Heart right ventricle (tissue), 16 donors: ENCODE measurements at places on chromosomes 2 and 18.

DNA sequence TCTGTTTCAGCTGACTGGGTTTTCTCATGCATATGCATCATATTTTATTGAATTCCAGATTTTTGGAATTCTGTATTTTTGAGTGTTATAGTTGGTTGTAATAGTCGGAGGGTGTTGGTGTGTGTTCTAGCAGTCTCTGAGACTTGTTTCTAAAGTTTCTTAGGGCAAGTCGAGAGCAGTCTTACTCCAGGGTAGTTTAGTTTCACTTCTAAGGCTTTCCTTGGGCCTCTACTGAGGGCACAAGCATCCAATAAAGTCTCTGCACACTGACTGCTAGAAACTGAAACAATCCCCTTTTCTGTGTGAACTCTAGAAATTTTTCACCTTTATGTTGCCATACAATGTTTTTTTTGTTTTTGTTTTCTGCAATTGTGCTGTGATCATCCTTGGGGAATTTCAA is 663.7 kb upstream of the LRATD1 start:
- H3K36me3 ChIP-seq = no peaks in the 10 kb centered on the region
- no peak overlapping the region for H3K4me3 ChIP-seq

DNA sequence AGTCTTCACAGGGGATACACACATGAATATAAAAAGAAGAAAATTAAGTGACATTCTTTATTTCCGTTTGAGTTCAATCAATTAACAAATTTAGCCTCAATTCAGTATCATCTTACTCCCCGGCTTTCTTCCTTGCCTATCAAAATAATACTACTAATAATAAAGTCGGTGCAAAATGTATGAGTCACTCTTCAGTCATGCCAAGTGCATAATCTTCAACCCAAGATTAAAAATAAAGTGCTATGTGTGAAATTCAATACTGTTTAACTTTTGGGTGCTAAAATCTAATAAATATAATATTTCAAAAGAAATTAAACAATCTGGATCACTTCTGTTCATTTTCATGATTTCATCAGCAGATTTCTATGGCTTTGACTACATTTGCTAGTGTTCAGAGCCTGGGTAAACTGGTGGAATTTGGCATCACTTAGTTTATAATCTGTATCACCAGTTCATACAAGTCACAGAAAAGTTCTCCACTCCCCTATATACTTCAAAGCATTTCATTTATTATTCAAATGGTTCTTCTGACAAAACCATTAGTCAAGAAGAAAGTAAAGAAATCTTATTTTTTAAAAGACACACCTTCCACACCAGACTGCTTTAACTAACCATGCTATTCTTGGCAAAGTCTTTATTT is 183.6 kb downstream of the THADA start:
- peaks cover 58% of the 10 kb centered on the region for H3K4me1 ChIP-seq
- no peaks in the 10 kb centered on the region for H3K36me3 ChIP-seq
- H3K27me3 ChIP-seq = no peaks in the 10 kb centered on the region

GRCh38 chr2:202510911-202511310 is 123.9 kb upstream of the FAM117B start:
- no peaks in the 10 kb centered on the region for H3K4me1 ChIP-seq
- no peaks in the 10 kb centered on the region for H3K27me3 ChIP-seq
- H3K4me3 ChIP-seq = no peak overlapping the region
- no peak for DNase-seq
- no peak overlapping the region for H3K27ac ChIP-seq

- H3K4me1 ChIP-seq = peaks cover 41% of the 10 kb centered on the region
- peaks cover 96% of the 10 kb centered on the region for H3K27me3 ChIP-seq
- no peak overlapping the region for H3K4me3 ChIP-seq
Observed at GRCh38 chr18:57436965-57437333, 1.8 kb downstream of the ONECUT2 start.

GRCh38 chr18:59907172-59907571 is 7.4 kb downstream of the PMAIP1 start:
- no peak for DNase-seq
- H3K4me3 ChIP-seq = no peak overlapping the region
- no peak overlapping the region for H3K27ac ChIP-seq
- H3K4me1 ChIP-seq = no peaks in the 10 kb centered on the region
- peaks cover 18% of the 10 kb centered on the region for H3K27me3 ChIP-seq

GRCh38 chr2:228681426-228681825 is 499.9 kb upstream of the SPHKAP start:
- H3K27me3 ChIP-seq = no peaks in the 10 kb centered on the region
- H3K4me3 ChIP-seq = no peak overlapping the region
- DNase-seq = no peak
- no peaks in the 10 kb centered on the region for H3K36me3 ChIP-seq

- no peak overlapping the region for H3K27ac ChIP-seq
- no peak overlapping the region for H3K4me3 ChIP-seq
- no peaks in the 10 kb centered on the region for H3K36me3 ChIP-seq
- DNase-seq = no peak
- H3K27me3 ChIP-seq = no peaks in the 10 kb centered on the region
Observed at GRCh38 chr18:7395566-7395965, 164.7 kb downstream of the LRRC30 start.

DNA sequence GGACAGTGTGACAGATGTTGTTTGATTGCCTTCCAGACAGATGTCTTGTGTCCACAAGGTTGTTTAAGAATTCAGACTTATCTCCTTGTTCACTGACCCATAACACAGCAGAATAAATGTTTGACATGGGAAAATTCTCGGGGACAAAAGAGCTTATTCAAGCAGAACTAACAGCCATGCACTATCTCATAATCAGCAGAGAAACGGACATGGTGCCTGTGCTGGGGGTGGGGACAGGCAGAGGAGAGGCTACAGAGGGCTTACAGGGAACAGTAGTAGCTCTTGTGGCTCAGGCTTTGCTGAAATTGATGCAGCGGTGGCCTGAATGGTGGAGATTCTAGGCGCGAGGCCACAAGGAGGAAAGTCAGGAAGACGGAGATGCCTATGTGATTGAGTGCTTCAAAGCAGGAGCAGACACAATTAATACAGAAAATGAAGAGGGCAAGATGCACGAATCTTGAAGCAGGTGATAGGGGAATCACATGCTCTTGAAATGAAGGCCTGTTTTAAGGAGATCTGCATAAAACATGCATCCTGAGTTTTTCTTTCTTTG is 62.0 kb upstream of the CAB39 start:
- no peak overlapping the region for H3K27ac ChIP-seq
- no peaks in the 10 kb centered on the region for H3K36me3 ChIP-seq
- no peak for DNase-seq
- H3K4me1 ChIP-seq = no peaks in the 10 kb centered on the region
- H3K4me3 ChIP-seq = no peak overlapping the region

DNA sequence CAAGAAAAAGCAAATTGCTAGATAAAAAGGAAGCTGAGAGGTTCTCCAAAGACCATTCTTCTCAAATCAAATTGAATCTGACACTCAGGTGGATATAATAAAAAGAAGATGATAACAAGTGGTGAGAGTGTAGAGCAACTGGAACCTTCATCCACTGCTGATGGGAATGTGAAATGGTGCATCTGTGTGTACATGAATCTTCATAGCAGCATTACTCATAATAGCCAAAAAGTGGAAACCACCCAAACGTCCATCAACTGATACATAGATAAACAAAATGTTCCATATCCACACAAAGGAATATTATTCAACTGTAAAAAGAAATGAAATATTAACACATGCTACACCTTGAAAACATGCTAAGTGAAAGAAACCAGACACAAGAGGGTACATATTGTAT is 357.2 kb upstream of the EPHA4 start:
- no peaks in the 10 kb centered on the region for H3K4me1 ChIP-seq
- H3K27ac ChIP-seq = no peak overlapping the region
- no peak for DNase-seq
- H3K27me3 ChIP-seq = no peaks in the 10 kb centered on the region

DNA sequence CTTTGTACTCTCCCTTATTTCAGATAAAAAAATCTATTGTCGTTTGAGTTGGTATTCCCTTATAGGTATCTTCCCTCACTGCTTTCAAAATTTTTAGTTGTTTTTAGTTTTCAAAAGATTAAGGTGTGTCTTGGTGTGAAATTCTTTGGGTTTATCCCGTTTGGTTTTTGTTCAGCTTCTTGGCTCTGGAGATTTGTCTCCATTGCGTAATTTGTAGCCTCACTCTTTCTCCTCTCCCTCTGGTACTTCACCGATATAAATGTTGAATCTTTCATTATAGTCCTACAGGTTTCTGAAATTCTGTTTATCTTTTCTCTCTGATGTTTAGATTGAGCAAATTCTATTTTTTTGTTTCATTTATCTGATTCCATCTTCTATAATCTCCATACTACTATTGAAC is 113.8 kb upstream of the HS6ST1 start:
- H3K4me3 ChIP-seq = no peak overlapping the region
- no peak for DNase-seq
- no peaks in the 10 kb centered on the region for H3K27me3 ChIP-seq
- no peaks in the 10 kb centered on the region for H3K4me1 ChIP-seq
- H3K27ac ChIP-seq = no peak overlapping the region
- no peaks in the 10 kb centered on the region for H3K36me3 ChIP-seq

GRCh38 chr2:157337978-157338377 is 12.4 kb upstream of the ERMN start:
- H3K4me1 ChIP-seq = no peaks in the 10 kb centered on the region
- H3K36me3 ChIP-seq = no peaks in the 10 kb centered on the region
- H3K27me3 ChIP-seq = no peaks in the 10 kb centered on the region
- H3K4me3 ChIP-seq = no peak overlapping the region
- H3K27ac ChIP-seq = no peak overlapping the region

- H3K4me3 ChIP-seq = peak overlapping the region; percentile 99
- H3K27ac ChIP-seq = peak overlapping the region; percentile 90
- peak; percentile 74 for DNase-seq
- H3K4me1 ChIP-seq = peaks cover 82% of the 10 kb centered on the region
Observed at GRCh38 chr2:238286551-238286950, 1.9 kb downstream of the PER2 start.

GRCh38 chr2:145404690-145405089 is 884.8 kb upstream of the ZEB2 start:
- no peaks in the 10 kb centered on the region for H3K27me3 ChIP-seq
- H3K4me3 ChIP-seq = no peak overlapping the region
- H3K36me3 ChIP-seq = no peaks in the 10 kb centered on the region
- DNase-seq = no peak

DNA sequence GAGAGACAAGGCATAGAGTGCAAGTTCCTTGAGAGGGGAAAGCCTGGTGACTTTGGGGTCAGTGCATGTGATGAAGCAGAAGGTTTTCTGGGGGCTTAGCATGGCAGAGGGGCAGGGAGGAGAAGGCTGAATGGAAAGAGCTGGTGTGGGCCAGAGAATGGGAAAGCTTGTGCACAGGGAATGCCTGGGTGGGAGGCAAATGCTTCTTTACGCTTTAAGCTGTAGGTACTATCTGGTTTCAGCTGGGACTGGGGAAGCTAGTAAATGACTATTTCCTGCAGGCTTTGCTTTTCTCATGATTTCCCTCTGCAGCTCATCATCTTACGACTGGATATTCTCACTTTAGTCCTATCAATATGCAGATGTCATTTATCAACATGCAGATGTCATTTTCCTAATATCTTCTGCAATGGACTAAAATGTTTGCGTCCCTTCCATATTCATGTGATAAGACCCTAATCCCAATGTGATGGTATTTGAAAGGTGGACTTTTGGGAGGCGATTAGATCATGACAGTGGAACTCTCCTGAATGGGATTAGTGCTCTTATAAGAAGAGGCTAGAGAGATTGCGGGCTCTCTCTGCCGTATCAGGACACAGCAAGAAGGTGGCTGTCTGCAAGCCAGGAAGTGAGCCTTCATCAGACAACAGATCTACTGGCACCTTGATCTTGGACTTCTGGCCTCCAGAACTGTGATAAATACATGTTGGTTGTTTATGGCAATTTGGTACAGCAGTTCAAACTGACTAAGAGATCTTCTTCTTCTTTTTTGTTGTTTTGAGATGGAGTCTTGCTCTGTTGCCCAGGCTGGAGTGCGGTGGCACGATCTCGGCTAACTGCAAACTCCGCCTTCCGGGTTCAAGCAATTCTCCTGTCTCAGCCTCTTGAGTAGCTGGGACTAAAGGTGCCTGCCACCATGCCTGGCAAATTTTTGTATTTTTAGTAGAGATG is 50.1 kb downstream of the MYCN start:
- no peak overlapping the region for H3K4me3 ChIP-seq
- DNase-seq = no peak
- H3K27ac ChIP-seq = no peak overlapping the region
- no peaks in the 10 kb centered on the region for H3K36me3 ChIP-seq
- no peaks in the 10 kb centered on the region for H3K4me1 ChIP-seq
- peaks cover 18% of the 10 kb centered on the region for H3K27me3 ChIP-seq

DNA sequence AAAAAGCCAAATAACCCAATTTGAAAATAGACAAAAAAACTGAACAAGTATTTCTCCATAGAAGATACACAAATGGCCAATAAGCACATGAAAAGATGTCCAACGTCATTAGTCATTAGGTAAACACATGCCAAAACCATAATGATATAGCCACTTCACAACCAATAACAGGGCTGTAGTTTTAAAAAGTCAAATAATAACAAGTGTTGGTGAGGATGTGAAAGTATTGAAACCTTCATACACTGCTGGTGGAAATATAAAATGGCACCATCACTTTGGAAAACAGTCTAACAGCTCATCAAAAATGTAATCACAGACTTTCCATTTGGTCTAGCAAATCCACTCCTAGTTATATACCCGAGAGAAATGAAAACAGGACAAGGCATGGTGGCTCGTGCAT is 144.2 kb upstream of the CYP1B1 start:
- H3K27ac ChIP-seq = no peak overlapping the region
- DNase-seq = no peak
- H3K27me3 ChIP-seq = no peaks in the 10 kb centered on the region
- H3K36me3 ChIP-seq = no peaks in the 10 kb centered on the region
- no peak overlapping the region for H3K4me3 ChIP-seq

GRCh38 chr18:78247615-78248289 is 731.9 kb upstream of the SALL3 start:
- no peak overlapping the region for H3K4me3 ChIP-seq
- H3K27ac ChIP-seq = no peak overlapping the region
- no peaks in the 10 kb centered on the region for H3K27me3 ChIP-seq
- no peaks in the 10 kb centered on the region for H3K4me1 ChIP-seq
- no peak for DNase-seq

GRCh38 chr2:119699016-119699606 is 20.1 kb downstream of the TMEM177 start:
- DNase-seq = no peak
- peaks cover 21% of the 10 kb centered on the region for H3K4me1 ChIP-seq
- no peak overlapping the region for H3K27ac ChIP-seq

DNA sequence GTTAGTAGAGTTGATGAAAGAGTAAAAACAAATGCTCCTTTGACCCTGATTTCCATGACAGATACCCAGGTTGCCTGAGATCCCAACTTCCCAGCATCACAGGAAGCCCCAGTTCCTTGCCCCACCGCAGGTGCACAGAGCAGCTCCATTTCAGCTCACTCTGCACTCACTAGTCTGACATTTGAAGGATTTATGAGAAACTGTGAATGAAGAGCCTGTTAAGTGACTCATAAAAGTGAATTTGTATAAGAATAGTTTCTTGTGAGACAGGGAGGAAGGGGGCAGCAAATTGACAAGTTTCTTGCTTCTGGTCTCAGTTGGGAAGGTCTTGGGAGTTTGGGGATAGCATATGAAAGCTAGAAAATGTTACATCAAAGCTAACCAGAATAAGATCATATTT is 248.7 kb upstream of the ATP5MC3 start:
- H3K36me3 ChIP-seq = no peaks in the 10 kb centered on the region
- no peaks in the 10 kb centered on the region for H3K27me3 ChIP-seq
- H3K4me3 ChIP-seq = no peak overlapping the region
- no peak overlapping the region for H3K27ac ChIP-seq
- H3K4me1 ChIP-seq = no peaks in the 10 kb centered on the region
- DNase-seq = no peak

- no peak for DNase-seq
- no peak overlapping the region for H3K27ac ChIP-seq
- no peak overlapping the region for H3K4me3 ChIP-seq
- H3K27me3 ChIP-seq = no peaks in the 10 kb centered on the region
- H3K36me3 ChIP-seq = peaks cover 29% of the 10 kb centered on the region
- H3K4me1 ChIP-seq = no peaks in the 10 kb centered on the region
Observed at GRCh38 chr18:3069671-3070433, 56.9 kb upstream of the LPIN2 start.
